Natural killer cell (primary cell): ENCODE measurements at places on chromosomes 7 and 10. TPM values are rescaled to one million over a fixed set of nuclear protein-coding genes. Genes with fewer than 3 reads are reported as not detected.
A peak's percentile ranks its signal among the peaks of the same experiment; 100 is the strongest.

The PDZD7 gene
- total RNA-seq, result 1.2 TPM

The NKX2-3 gene
- total RNA-seq, result not detected

The TET1 gene
- total RNA-seq, result 5.9 TPM

The CALD1 gene
- 2.5 TPM for total RNA-seq

The GBX1 gene
- total RNA-seq, result not detected

The KMT2C gene
- 167 TPM for total RNA-seq

DNA sequence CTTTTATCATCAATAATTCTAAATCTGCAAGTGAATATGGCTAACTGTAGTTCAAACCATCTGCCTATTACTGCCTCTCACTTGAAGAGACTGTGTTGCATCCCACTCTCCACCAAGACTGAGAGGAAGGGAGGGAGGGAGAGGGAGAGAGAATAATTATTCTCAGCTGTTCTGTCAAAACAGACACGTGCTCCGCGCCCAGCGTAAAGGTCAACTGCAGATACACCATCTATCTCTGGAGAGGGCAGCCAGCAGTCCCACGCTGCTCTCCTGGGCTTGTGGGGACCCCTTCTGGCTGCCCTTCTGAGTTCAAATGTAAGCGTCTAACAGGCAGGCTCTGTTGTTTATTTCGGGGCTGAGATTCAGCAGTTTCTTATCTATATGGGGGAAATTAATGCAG, 625.5 kb upstream of the GALNT17 start:
- peak; percentile 20 for DNase-seq

GRCh38 chr7:37336259-37336658, 112.4 kb downstream of the ELMO1 start:
- DNase-seq, result peak; percentile 47

DNA sequence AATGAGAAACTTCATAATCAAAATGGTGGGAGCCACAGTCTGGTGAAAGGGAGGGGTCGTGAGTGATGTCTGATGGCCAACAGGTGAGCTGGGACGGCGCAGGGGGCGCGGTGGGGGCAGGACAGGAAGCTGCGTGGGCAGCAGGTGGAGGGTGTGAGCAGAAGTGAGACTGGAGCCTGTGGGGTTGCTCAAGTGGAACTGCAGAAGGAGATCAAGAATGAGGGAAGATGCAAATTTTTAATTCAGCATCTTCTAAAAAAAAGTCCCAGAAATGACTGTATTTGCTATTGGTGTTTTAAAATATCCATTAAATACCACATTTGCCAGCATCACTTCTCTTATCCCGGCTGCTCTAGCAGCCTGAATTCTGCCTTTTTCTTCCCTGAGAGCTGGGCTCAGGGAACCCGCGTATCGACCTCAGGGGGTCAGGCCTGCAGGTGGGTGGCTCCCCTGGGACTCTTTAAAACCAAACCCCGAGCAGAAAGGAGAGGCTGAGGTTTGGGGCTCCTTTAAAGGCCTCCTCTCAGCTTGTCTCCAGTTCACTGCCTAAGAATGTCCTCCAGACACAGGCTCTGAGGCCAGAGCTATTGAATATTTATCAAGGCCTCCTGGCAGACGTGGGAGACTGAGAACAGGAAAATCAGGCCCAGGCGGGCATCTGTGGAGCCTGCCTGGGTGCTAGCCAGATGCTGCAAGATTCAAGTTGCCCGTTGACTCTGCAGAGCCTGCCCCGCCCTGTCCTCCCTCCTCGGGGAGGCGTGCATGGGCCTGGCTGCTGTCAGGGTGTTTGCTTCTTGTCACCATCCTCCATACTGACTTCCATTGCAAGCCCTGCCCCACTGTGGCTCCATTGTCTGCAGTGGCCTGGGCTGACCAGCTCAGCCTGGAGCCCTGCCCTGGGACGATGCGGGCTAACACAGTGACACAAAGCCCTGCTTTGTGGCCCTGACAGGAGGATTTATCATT, 53.9 kb downstream of the SYPL1 start:
- DNase-seq, result peak; percentile 26

- no peak for DNase-seq
Observed at GRCh38 chr10:45457487-45457886, 83.5 kb downstream of the ALOX5 start.

DNA sequence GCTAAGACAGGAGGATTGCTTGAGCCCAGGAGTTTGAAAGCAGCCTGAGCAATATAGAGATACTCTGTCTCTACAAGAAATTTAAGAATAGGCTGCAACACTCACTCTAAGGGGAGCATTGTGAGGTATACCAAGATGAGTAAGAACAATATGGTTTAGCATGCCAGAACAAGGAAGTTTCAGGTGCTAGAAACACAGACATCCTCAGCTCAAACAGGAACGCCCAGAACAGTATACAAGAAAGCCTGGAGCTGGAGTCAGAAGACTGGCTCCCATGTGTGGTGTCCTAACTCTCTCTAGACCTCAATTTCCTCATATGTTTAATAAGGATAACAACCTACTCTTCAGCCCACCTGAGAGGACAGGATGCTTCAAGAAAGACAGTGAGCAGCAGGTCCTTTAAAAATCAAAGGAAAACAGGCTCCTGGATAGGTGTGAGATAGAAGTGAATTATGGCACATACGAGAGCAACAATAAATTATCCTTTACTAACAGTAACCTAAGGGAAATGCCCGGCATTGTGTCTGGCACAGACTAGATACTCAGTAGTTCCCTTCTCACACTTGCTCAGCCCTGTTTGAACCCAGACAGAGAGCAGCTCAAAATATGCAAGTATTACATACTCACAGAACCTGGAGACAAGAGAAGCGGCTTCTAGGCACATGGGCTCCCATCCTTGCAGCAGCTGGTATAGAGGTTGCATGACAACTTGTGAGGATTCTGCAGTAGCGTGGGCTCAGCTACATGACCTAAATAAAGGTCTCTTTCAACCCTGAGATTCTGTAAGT, 45.4 kb downstream of the KAT6B start:
- DNase-seq, result no peak

DNA sequence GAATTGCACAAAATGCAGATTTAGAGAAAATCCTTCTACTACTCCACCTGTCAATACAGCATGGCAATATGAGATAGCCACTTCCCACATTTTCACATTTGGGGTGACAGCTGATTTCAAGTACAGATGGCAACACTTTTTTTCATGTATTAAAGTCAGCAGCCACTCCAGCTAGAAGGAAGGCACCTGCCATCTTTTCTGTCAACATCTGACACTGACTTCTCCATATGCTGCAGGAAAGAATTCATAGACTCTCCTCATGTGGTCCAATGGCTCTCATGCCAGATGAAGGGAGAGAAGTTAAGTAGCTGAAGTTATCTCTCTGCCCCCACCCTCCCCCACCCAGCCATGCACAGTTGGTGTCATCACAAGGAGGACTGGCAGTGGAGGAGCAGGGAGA, 912.0 kb downstream of the SORCS1 start:
- no peak for DNase-seq

DNA sequence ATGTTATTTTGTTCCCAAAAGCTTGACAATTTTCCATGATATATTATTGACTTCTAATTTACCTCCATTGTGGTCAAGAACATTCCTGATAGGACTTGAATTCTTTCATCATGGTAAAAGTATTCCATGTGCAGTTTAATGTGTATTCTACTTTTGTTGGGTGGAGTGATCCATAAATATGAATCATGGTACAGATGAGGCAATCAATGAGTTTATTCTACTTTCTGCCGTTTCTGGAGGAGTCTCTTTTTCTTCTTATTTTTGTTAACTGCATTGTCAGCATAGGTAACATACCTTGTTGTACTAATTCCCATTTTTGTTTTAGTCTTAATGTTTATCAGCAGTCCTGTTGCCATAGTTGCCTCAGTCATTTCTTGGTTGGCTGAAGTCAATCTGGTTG, 69.6 kb downstream of the SHOC2 start:
- DNase-seq, result no peak

- DNase-seq, result no peak
Observed at GRCh38 chr10:86265895-86266259, 100.7 kb downstream of the GRID1 start.
